ENCODE measurements at places on chromosomes 13 and 19.
A peak's percentile ranks its signal among the peaks of the same experiment; 100 is the strongest.

- DNase-seq = no peak
Observed at GRCh38 chr13:113939944-113940297, 34.0 kb downstream of the C13orf46 start.

DNA sequence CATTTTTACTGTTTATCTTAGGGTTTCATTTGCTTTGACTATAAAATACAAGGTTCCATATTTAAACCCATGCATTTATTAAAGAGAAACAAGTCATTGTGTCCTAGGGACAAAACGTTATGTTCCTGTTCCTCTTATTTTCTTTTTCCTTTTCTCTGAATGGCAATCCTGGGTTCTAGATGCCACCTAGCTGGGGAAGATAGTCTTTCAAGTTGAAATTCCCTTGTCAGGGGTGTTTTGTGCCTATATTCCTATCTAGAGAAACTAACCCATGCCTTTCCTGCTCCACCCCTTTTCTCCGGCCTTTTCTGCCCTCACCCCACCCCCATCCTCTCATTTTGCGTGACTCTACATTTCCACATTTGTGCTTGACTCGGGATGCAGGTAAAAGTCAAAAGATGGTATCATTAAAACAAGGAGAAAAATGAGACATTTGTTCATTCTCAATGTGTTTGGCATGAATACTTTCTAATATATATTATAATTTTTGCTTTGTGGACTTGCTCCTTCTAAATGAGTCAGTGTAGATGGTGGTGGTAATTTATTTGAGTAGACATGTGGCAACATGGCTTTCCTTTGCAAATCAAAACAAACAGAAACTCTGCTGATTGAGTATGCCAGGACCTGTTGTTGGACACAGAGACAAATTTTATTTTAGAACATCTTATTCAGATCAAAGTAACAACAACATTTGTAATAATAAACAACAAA, 26.8 kb upstream of the STARD13 start:
- peak; percentile 42 for DNase-seq

GRCh38 chr13:49165798-49166752, 54.1 kb upstream of the MLNR start:
- DNase-seq = no peak

GRCh38 chr13:110289174-110289573, 17.8 kb downstream of the COL4A1 start:
- DNase-seq = no peak

- DNase-seq = no peak
Observed at GRCh38 chr13:107838588-107839161, 376.7 kb downstream of the LIG4 start.

DNA sequence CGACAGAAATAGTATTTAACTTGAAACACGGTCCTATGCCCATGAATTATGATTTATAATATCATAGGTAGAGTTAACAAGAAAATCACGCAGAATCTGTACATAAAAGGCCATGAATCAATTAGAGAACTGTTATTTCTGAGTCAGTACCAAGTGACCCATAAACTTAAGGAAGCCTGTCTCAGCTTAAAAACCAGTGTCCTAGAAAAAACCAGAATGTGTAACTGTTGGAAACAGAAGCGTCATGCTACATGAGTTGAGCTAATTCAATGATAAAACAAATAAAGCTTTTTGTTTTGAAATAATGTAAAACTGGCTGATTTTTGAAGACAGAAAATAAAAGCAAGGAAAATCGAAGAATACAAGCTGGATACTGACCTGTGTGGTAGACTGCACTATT, 34.8 kb upstream of the SGCG start:
- DNase-seq = no peak

- DNase-seq = no peak
Observed at GRCh38 chr13:103839460-103839859, 773.2 kb upstream of the SLC10A2 start.

- DNase-seq = peak; percentile 60
Observed at GRCh38 chr19:57708641-57709361, at the start of gene ZNF154. ZNF154 (minus strand) TSS chr19:57709204; CDS start chr19:57708971, 233 bp downstream.

DNA sequence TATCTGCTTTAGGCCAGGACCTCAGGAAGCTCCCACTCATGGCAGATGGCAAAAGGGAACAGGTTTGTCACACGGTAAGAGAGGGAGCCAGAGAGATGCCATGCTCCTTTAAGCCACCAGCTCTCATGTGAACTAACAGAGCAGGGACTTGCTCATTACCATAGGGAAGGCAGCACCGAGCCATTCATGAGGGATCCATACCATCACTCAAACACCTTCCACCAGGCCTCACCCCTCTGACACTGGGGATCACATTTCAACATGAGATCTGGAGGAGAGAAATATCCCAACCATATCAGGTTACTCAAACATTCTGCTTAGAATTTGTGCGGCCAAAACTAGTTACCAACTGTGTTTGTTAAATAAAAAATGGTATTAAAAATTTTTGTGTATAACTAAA, 427.0 kb downstream of the UQCRFS1 start:
- DNase-seq = no peak

GRCh38 chr13:98535501-98536354, 41.2 kb downstream of the STK24 start:
- no peak for DNase-seq

DNA sequence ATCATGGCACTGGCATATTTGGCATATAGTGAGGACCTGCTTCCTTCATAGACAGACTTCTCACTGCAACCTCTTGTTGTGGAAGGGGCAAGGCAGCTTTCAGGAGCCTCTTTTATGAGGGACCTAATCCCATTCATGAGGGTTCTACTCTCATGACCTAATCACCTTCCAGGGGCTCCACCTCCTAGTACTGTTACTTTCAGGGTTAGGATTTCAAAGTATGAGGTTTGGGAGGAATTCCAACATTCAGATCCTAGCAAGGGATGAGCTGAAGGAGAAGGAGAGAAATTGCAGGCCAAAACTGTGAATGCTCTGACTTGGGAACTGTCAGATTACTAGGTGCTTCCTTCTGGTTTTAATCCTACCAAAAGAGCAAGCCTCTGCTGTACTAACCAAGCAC, 87.8 kb downstream of the LMO7 start:
- DNase-seq = peak; percentile 25

DNA sequence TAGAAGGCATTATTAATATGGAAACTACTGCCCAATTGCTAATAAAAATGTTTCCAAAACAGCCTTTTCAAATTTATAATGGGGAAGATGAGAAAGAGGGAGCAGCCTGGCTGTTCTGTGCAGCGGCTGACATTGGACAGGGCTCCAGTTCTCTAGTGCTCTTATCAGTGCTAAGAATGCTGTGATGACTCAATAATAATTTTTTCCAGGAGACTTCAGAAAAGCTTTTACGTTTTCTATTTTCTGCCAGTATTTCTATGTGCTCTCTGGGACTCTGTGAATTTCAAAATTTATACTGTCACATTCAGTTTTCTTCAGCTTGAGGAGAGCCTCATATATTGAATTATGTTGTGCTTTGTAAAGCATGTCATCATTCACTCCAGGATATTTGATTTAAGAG, 209.6 kb downstream of the VWA8 start:
- peak; percentile 45 for DNase-seq

- peak; percentile 43 for DNase-seq
Observed at GRCh38 chr13:93416736-93417355, 190.2 kb downstream of the GPC6 start.

DNA sequence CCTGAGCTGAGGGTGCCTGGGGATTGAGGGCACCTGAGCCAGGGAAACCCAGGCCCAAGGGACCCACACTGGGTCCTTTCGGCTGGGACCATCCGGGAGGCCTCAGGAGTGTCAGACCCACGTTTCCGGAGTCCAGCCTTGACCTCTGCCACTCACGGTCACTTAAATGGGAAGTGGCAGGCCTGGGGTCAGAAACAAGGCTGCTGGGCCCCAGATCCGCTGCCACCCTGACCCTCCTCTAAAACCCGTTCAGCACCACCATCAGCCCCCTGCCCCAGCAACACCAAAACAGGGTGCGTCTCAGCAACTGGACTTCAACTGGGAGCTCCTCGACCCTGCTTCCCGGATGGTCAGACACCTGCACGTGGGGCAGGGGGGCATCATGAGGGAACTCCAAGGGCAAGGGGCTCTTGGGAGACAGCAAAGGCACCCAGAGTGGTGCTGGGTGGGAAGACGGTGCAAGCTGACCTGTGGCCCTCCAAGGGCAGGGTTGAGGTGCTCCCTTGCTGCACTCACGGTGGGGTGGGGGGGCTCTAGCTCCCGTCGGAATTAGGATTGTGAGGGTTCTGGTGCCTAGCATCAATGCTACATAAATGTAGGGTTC, 1.2 kb upstream of the PLPP2 start:
- no peak for DNase-seq

GRCh38 chr13:20451397-20451796, 74.3 kb downstream of the CRYL1 start:
- DNase-seq = no peak

DNA sequence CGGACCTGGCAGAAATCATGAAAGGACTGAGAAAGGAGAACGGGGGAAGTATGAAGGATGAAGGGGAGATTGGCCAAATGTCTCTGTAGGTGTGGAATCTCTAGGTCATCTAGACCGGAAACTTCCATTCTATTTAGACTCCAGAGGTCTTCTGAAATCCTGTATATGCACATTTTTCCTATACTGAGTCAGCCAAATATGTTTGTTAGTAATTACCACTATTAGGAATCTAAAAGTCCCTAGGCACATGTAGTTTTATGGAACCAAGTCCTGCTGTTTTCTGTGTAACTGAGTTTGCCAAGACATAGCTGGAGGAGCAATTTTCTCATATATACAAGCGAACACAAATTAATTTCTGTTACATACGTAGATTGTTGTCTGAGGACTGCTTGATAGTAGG, 498.1 kb downstream of the GPC5 start:
- peak; percentile 3 for DNase-seq

GRCh38 chr19:35551091-35551810, 5.8 kb downstream of the TMEM147 start:
- DNase-seq = no peak

DNA sequence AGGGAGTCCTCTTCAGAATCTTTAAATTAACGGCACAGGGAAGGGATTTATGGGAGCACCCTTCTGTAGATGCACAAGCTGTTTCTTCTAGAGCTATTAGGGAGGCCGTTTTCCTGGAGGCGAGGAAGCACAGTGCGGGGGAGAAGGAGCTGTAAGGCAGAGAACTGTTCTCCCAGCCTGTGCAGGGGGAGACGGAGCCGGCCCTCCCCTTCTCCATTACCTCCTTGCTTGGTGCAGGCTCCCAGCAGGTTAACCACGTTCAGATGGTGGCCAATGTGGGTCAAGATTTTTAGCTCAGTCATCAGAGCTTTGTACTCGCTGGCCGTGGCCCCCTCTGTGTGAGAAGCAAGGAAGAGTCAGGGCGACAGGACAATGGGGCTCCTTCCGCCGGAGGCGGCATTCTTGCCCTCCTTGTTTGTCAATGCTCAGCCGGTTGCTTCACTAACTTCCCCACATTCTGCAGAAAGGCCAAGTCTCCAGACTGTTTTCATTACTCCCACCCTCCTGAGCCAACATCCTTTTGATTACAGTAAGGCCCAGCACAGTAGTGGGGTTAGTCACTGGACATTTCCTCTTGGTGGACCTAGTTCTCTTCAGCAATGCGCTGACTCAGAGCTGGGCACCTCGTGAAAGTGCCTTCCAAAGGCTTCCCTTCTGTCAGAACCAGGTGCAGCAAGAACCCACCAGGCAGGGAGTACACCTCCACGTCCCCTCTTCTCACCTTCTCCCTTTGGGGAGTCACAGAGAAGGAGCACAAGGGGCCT, 165.4 kb downstream of the FLT1 start:
- peak; percentile 81 for DNase-seq

GRCh38 chr19:3679581-3679980, 20.7 kb downstream of the PIP5K1C start:
- no peak for DNase-seq

- no peak for DNase-seq
Observed at GRCh38 chr19:1245494-1246264, 2.7 kb upstream of the MIDN start.

DNA sequence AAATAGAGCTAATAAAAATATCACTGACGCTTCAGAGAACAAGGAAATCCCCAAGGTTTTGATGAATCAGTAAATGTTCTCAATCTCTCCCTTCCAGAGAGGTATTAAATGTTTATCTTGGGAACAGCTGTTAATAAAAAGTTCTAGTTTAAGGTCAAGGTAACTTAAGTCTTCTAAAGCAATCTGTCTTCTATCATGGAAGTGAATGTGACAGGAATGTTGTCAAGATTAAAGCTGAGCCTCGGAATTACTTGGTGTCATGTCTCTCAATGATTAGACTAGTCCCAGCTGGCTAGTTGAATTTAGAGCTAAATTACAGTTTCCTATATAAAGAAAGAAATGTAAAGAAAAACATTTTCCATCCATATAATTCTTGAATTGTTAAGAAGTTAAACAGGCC, 23.4 kb downstream of the ESD start:
- no peak for DNase-seq

DNA sequence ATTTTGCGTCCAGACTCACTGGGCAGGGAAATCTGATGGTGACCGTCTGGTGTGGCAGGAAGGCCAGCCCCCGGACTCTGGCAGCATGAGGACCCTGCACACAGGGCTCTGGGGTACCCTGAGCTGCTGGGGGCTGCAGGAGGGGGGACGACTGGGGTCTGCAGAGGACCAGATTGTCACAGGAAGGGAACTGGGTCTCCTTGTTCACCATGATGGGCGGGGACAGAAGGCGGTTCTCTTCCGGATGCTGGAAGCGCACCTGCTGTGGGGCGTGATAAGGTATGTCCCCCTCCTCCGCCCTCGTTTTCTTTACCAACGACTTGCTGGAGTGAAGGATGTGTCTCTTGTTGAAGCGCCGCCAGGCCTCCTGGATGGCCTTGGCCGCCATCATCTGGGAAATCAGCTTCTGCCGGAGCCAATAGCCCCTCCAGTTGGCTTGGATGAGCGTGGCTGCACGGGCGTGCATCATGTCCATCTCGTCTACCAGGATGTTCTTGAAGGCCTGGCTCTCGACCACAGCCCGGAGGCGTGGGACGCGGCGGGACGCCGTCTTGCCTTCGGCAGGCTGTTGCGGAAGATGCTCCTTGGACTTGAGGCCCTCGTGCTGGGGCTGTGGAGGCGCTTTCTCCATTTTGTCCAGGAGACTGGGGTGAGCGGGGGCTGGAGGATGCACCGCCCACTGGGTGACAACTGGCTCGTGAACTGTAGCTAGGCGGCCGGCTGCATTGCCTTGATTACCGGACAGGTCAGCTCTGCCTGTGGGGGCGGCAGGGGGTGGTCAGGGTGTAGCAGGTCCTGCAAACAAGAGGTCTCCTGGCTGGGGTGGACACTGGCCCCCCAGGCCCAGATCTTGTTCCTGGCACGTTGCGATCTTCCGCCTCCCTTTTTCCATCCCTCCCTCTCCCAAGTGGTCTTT, 7.2 kb downstream of the IQCN start:
- DNase-seq = no peak

- DNase-seq = peak; percentile 34
Observed at GRCh38 chr13:83216479-83217245, 665.6 kb downstream of the SLITRK1 start.

Measured in fibroblast of upper back skin (primary cell).